Skeletal muscle tissue (tissue), 5 donors: ENCODE measurements at places on chromosomes 12 and 14. TPM values are rescaled to one million over a fixed set of nuclear protein-coding genes. Genes with fewer than 3 reads are reported as not detected.

EFS gene
- total RNA-seq, result 17.2 TPM

KRT73 gene
- total RNA-seq, result under 0.01 TPM

EIF5 gene
- 84.5 TPM for total RNA-seq

DTX1 gene
- total RNA-seq, result 3.1 TPM
